Stimulated activated CD4-positive, alpha-beta T cell treated with anti-CD3 and anti-CD28 coated beads, TNF-alpha, amount 100 ng/mL, for 4 hours (primary cell): ENCODE measurements at places on chromosomes 4 and X.

DNA sequence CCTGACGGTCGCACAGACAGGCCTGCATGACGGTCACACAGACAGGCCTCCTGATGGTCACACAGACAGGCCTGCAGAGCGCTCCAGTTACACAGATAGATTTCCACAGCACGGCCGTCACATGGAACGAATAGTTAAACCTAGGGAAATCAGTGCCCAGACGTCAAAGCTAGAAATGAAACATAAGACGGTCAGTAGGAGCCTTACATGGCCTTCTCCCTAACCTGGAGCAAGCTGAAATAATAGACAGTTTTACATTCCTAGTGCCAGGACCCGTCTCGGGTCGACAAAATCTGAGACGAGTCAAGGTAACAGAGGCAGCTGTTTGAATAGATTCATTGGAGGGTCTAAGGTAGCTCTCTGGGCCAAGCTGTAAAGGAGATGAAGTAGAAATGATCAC lies 126.9 kb downstream of the MTNR1A start:
- no peak for DNase-seq

- DNase-seq, result no peak
These were observed 319.1 kb downstream of the PCDH19 start for GRCh38 chrX:100090931-100091330.

DNA sequence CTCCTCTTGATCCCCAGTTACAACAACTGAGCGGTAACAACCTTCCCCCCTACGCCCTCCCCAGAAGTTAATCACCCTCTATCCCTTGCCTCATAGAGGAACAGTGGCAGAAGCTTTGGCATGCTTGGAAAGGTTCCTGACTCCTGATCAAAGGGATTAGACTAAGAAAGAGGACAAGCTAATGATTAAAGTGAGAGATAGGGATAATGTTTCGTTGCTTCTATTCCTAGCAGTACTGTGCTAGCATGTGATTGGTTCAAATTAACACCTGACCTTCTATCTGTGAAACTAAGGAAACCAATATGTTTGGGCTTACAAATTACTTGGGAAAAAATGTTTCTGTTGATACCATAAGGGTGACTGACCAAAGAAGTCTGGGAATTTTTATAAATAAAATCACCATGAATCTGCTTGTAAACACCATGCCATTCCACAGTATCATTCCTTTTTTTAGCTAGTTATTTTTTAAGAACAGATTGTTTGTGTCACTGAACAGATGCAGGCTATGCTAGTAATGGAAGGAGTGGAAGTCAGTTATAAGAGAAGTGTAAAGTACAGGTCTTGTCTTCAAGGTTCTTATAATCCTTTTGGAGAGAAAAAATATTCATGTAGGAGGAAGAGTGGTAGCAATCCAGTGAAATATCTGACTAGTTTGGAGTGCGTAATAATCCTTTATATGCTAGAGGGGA lies 11.3 kb upstream of the ATP1B4 start:
- DNase-seq, result no peak

DNA sequence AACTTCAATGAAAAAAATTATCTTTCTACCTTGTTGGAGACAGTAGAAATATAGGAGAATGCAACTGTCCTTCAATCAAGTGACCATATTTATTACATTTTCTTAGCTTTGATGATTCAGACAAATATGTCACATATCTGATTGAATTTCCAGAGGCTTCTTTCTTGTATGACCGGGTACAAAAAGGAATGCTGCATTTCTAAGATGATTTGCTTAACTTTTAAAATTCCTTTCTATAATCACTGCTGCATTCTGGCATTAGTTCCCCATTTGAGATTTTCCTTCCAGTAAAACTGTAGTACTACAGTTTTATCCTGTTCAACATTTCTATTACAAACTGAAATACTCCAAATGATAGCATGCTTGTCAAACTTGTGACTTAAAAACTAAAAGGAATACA lies 5.2 kb downstream of the MFSD8 start:
- no peak for DNase-seq

DNA sequence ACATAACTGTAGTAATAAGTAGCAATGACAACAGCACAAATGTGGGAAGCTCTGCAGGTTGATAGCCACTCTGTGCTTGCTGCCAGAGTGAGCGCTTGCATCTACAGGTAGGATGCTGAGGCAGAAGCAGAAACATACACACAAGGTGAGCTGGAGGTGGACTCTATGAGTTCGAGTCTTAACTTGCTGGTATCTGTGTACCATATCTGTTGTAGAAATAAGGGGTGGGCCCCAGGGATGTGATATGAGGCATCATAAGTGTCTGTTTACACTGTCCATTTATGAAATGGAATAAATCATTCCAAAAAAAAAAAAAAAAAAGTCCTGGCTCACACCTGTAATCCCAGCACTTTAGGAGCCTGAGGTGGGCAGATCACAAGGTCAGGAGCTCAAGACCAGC lies 32.8 kb upstream of the EIF4E start:
- DNase-seq, result no peak

- no peak for DNase-seq
These were observed 167.2 kb upstream of the WDR1 start for GRCh38 chr4:10283761-10284160.

GRCh38 chr4:109729718-109730618 lies at the start of gene PLA2G12A:
PLA2G12A (minus strand) TSS chr4:109730070; CDS start chr4:109729809, 261 bp downstream.
- DNase-seq, result peak; percentile 65

- no peak for DNase-seq
These were observed 52.5 kb downstream of the JADE1 start for GRCh38 chr4:128861856-128862518.

DNA sequence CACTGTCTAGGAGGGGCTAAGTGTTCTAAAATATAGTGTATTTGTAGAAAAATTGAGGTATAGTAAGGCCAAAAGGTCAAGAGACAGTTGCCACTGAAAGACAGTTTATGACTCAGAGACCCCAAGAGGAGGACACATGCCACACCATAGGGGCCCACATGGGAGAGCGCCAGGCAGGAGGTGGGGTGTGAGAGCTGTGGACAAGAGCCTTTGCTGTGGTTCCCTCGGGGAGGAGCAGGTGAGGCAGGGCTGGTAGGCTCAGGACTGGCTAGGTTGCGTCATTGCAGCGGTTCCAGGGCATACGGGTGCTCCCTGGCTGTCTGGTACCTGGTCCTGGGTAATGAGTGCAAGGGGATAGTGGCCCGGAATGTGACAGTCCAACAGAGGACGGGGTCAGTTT lies 37.6 kb downstream of the CCNQ start:
- no peak for DNase-seq

DNA sequence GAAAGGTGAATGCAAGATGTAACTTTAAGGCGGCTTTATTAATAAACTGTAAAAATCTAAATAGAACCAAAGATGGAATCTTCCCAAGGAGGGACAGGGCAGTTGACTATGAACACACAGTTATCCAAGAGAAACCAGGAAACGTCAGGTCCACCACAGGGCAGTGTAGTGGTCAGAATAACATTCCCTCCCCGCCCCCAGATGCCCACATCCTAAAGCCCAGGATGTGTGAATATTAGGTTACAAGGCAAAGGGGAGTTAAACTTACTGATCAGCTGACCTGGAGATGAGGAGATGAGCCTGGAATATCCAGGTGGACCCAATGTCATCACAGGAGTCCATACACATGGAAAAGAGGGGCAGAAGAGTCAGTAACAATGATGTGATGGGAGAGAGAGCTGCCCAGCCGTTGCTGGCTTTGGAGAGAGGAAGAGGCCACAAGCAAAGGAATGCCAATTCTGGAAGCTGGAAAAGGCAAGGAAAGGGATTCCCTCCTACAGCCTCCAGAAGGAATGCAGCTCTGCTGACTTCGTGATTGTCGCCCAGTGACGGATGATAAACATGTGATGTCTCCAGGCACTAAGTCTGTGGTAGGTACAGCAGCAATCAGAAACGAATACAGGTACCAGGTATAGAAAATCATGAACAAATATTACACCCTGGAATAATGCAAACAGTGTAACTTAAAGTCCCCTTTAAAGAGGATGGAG lies 5.2 kb downstream of the SH3KBP1 start:
- no peak for DNase-seq

- DNase-seq, result no peak
These were observed 12.9 kb downstream of the DCK start for GRCh38 chr4:71006203-71006907.

GRCh38 chrX:22664826-22665225 lies 334.9 kb upstream of the DDX53 start:
- DNase-seq, result no peak

GRCh38 chr4:180557348-180557747 lies 1685.9 kb upstream of the TENM3 start:
- no peak for DNase-seq

- DNase-seq, result no peak
These were observed 36.3 kb upstream of the REST start for GRCh38 chr4:56871371-56871866.

- no peak for DNase-seq
These were observed 12.7 kb downstream of the HPGDS start for GRCh38 chr4:94329933-94330332.

GRCh38 chr4:35942092-35942491 lies 302.2 kb downstream of the ARAP2 start:
- no peak for DNase-seq

DNA sequence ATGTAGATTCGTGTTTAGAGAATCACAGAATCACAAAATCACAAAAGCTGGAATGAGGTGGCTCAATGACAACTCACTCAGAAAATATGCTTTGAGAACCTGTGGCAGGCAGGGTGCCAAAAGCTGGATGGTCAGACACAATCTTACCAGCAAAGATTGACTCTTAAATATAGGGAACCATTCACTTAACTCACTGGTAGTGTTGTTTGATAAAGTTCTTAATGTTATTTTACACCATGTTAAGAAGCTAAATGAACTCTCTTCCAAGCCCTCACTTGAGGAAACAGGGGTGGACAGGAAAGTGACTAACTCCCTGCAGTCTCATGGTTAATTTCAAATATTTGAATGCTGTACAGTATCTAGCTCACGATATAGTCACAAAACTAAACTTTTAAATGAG lies 5.7 kb upstream of the SCOC start:
- DNase-seq, result no peak

GRCh38 chrX:101659601-101660063 lies at the start of gene ARMCX2:
ARMCX2 (minus strand) TSS chrX:101659850; CDS start chrX:101657588, 2,262 bp downstream.
- DNase-seq, result no peak

- no peak for DNase-seq
These were observed 25.5 kb downstream of the ABLIM2 start for GRCh38 chr4:8132947-8133705.

GRCh38 chr4:14752341-14753046 lies 249.8 kb upstream of the CPEB2 start:
- no peak for DNase-seq

- no peak for DNase-seq
These were observed 33.0 kb downstream of the SMS start for GRCh38 chrX:21973321-21974010.

DNA sequence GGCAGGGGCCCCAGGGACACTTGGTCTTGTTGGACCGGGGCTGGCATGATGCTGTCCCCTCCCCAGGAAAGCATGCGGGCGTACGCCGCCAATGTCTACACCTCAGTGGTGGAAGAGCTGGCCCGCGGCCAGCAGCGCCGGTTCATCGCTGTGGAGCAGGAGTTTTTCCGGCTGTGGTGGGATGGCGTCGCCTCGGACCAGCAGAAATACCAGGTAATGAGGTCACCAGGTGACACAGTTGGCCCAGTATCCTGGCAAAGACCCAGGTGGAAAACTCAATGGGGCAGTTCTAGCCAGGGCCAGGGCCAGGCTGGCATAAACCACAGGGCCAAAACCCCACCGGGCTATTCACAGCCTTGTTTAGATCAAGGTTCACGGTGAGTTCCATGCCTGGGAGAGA lies 1.5 kb downstream of the MAN2B2 start:
- no peak for DNase-seq

- no peak for DNase-seq
These were observed 38.7 kb upstream of the DCLK2 start for GRCh38 chr4:150039274-150040127.

GRCh38 chr4:153260553-153261300 lies 56.5 kb downstream of the TRIM2 start:
- no peak for DNase-seq

DNA sequence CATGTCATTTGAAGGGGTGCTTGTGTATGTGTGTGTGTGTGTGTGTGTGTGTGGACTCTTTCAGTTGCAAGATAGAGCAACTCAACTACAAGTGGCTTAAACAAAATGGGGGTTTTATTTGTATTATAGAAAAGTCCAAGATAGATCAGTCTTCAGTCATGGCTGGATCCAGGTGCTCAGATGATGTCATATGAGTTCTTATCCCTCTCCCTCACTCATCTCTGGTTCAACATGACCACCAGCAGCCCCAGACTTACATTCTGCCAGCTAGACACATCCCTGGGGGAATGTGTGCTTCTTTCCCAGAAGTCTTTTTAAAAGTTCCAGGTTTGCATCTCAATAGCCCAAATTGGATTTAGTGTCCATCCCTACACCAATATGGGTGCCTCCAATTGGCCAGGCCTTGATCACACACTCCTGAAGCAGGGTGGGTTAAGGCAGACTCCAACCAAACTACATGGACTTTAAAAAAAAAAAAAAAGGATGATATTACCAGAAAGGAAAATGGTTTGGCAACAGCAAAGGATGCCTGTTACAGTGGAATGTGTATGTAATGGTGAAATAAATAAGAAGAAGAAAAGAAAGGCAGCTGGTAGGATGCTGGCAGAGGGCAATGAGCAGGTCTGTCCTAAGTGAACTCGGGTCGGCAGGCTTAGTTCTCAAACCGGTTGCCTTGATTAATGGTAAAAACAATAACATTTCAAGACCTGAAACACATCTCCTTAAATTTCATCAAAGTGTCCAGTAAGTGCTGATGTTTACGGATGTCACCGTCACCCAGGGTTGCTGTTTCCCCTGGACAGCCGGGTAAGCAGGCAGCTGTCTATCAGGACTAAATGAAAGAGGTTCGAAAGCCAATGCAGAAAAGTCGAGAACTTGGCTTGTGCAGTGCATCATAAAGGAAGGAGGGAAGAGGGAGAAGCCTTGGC lies 107.7 kb downstream of the SMIM20 start:
- DNase-seq, result no peak

DNA sequence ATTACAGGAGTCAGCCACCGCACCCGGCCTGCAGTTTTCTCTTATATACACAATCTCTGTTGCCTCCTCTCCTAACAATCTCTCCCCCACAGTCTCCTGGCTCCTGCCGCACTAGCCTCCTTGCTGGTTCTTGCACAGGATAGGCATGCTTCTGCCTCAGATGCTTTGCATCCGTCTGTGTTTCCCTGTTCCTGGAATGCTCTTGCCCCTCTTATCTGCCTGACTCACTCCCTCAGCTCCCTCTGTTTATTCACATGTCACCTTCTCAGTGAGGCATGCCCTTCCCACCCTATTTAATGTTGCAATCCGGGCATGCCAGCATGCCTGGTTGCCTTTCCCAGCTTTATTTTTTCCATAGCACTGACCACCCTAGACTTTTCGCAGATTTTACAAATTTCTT lies 161.9 kb downstream of the PHF8 start:
- no peak for DNase-seq

DNA sequence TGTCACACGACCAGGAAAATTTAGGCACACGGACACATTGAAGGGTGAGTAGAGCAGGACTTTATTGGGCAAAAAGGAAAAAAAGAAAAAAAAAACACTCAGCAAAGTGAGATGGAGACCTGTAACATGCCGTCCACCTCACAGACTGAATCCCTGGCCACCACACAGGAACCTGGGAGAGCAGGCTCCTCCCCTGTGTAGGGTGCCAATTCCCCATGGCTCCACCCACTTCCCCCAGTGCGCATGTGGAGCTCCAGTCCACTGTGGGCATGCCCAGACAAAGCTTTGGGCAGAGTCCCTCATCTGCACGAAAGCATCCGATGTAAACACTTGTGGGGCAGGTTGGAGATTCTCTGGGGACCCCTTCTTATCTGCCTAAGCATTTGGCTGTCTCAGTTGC lies 23.6 kb upstream of the CBR4 start:
- no peak for DNase-seq
